CD4-positive, alpha-beta T cell treated with Interferon alpha-2 for 1 hour (primary cell): ENCODE measurements at places on chromosomes 5 and 9.
A peak's percentile ranks its signal among the peaks of the same experiment; 100 is the strongest.

DNA sequence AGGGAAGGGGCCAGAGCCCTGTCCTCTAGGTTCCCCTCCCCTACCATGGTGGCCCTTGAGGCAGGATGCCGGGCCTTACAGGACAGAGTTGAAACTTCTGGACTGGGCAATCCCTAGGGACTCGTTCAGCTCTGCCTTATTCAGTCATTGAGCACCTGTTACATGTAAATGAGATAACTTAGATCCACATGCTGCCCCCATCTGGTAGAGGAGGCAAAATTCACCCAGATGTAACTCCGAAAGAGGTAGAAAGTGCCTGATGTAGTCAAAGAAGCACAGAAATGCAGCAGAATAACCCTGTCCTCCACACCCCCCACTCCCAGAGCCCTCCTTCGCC is 1.5 kb downstream of the GGTA1 start:
- peak; percentile 67 for DNase-seq

- DNase-seq: no peak
These were observed 242.2 kb downstream of the CSNK1G3 start for GRCh38 chr5:123753937-123754891.

DNA sequence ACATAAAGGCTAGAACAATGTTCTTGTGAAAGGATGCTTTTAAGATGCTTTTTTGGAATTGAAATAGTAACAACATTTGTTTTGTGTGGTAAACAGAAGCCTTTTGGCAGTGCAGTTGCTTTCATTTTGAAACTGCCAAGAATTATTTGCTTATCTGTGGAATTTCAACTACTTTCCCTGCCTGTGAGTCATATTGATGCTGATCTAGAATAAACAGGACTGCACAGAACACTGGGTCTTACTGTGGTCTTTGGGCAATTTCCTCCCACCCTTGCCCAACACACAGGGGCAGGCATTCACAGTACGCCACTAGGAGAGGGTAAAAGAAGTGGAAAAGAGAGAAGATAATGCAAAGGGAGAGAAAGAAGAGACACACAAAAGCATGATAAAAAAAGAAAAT is 483.7 kb downstream of the ELAVL2 start:
- DNase-seq: no peak

DNA sequence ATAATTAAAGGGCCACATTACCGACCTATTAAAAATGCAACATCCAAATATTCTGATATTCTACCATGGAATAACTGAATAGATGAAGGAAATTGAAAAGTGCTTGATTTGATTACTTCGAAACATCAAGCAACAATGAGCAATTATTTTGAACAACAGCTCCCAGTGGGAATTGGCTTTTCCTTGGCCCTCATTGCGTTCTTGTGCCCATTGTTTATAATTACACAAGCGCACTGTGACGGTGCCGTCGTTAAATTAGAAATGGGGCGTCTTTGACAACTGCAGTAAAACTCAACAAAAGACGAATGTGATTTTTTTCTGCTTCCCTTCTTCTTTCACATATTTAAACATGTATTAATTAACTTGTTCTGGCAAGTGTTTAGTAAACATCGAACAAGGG is 61.6 kb downstream of the CDH6 start:
- DNase-seq: no peak

GRCh38 chr5:168092209-168093185 is 198.9 kb upstream of the WWC1 start:
- DNase-seq: no peak

DNA sequence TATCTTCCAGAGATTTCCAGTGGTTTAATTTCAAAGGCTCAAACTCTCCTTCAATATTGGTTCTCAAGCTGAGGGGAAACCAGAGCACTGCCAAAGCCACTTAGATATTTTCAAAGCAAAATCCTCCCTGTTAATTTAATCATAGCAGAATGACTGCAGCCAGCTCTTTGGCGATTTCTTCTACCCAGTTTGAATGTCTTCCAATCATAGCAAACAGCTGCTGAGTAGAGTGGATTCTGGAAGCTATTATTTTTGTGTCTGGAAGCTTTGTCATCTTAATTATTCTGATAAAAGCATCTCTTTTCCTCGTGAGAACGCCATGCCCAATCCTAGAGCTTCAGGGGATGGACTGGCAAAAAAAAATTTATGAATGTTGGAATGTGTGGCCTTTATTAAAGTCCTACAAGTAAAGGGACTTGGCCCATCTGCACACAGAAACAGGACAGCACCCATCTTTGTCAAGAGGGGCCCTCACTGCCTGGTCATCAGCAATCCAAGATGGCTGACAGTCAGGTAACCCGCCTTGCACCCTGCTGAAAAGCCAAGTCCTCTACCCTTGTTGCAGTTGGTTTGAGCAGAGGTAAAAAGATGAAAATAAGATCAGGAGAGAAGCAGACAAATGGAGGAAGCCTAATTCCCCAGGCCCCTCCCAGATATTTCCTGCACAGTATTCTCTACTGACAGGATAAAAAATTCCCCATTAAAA is 125.1 kb downstream of the SUSD1 start:
- no peak for DNase-seq

GRCh38 chr5:159095866-159096242 is 3.9 kb downstream of the EBF1 start:
- no peak for DNase-seq

DNA sequence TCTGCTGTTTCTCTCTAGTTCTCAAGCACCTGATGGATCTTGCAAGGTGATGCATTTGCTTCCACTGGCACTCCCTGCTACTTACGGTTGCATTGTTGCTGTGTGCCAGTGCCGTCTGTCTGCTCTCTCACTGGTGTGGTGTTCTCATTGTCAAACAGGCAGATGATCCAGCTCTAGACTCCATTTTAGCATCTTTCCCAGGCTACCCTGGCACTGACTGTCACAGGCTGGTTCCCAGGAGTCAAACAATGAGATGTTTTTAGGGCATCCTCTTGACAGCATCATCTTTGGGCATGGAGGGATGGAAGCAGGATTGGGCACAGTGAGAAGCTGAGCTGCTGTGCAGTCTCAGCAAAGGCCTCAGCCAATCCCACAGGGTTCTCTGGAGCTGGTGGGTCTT is 12.9 kb downstream of the MTRR start:
- DNase-seq: no peak

DNA sequence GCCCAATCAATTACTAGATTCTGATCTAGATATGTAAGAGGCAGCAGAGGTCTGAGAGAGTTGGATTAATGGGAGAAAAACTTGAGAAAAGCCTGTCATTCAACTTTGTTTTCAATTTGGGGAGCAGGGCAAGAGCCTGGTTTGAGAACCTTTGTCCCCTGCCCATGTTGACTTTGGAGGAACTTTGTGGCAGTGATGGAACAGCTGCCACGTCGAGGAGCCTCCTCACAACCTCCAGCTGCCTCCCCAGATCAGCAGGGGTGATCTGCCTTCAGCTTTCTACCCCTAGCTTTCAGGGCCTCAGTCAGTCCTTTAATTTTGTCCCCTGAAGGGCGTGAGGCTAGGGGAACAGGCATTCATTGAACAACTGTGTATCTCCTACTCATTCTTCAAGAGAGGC is 8.7 kb downstream of the SKP2 start:
- no peak for DNase-seq

DNA sequence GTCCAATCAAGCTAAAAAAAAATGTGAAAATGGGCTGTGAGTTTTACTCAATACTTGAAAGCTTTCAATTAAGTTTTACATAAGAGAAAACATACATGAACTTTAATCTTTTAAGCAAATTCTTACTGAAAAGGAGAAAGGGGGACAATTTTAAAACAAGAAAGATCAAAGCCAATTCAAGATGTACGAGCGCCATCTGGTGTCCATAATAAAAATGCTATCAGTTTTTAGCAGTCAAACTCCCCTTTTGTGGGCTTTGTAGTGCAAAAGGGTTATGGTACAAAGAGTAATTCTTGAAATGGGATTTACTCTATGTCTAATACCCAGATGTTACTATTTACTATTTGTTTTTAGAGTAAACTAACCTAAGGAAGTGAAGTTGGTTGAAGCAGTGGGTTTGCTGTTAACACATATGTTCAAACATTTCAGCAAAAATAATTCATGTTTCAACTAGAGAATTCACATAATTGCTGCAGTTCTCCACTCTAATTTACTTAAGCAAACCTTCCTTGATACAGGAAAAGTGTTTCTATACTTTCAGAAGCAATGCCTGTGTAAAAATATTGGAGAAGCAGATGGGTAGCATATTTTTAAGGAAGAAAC is 228.2 kb upstream of the TYRP1 start:
- no peak for DNase-seq

- DNase-seq: peak; percentile 29
These were observed 31.4 kb upstream of the ANKRD55 start for GRCh38 chr5:56264417-56265025.

GRCh38 chr9:89179540-89179894 is 899 bp upstream of the SHC3 start:
- no peak for DNase-seq

- DNase-seq: no peak
These were observed 176.7 kb upstream of the S1PR3 start for GRCh38 chr9:88814577-88814976.

DNA sequence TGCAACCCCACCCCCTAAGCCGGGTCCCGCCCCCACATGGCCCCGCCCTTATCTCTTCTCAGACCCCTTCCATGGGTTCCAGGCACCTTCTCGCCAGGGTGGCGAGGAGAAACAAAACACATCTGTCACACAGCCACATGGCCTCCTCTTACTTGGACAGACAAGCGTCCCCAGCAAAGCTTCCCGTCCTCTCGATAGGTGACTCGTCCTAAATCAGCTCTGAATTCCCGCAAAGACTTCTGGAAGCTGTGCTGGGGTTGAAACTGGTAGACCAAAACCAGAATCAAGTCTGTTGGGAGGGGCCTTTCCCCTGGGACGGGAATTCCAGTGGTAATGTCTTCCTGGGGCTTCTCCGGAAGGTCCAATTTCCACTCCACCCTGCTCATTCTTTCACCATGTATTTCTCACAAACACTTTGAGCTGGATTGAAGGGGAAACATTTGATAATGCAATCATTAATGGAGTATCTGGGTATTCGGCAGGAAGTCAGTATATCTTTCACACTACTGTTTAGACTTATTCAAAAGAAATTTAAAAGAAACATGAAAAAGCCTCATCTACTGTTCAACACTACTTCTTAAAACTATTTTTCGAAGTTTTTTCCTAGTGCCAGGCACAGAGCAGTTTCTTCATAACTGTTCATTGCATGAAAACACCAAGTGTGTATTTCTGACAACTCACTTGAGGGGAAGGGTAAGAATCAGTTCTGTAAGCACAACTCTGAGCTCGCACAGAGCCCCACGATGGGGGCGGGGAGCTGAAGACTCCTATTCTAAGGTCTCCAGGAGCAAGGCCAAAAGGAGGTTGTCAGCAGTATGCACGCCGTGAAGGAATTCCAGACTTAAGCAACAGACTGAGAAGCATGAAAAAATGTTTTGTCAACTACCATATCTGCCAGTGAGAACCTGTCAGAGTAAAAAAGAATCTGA is 644 bp upstream of the CTNNAL1 start:
- no peak for DNase-seq

GRCh38 chr5:154196955-154197652 is 6.6 kb downstream of the GALNT10 start:
- peak; percentile 29 for DNase-seq

- no peak for DNase-seq
These were observed 202.9 kb downstream of the SGCD start for GRCh38 chr5:156529892-156530291.

DNA sequence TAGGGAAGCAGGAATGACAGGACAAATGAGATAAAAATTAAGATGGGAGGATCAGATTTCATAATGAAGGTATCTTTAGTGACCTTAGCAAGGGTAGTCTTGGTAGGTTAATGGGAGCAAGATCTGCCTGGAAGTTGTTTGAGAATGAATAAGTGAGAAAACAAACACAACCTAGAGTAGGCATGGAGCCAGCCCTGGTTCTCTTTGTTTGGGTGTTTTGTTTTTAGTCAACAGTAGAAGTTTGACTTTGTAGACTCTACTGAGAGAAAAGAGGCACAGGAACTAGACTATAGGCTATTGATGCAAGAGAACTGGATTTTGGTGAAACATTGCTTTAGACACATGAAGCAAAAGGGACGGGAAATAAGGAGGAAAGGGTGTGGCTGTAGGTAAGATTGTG is 40.3 kb downstream of the KCNN2 start:
- DNase-seq: no peak

DNA sequence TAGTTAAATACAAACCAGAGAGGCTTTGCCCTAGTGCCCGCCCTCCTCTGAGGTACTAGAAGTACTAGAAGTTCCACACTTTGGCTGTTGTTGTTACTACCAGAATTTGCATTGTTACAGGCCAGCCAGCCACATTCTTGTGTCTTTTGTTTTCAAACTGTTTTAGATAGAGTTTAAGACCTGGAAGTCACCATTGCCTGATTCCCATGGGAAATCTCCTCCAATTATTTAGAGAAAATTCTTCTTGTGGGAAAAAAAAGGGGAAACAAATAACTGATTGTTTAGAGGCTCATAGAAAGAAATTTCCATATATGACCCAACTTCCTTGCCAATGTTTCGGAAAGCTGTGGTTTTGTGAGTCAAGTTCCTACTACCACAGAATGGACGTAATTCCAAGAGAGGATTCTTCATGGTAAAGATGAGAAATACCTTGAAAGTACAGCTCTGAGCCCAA is 252.2 kb downstream of the GOLPH3 start:
- no peak for DNase-seq

DNA sequence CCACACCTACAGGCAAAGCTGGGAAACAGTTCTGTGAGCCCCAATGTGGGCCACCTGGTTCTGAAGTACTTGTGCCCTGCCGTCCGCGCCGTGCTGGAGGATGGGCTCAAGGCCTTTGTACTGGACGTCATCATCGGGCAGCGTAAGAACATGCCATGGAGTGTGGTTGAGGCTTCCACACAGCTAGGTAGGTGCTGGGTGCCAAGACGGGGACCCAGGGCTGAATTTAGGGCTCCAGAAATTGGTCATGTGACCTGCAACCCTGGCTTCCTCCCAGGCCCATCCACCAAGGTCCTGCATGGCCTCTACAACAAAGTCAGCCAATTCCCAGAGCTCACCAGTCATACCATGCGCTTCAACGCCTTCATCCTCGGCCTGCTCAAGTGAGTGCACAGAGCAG is 46.9 kb upstream of the TESK1 start:
- DNase-seq: no peak

- peak; percentile 35 for DNase-seq
These were observed 103.4 kb upstream of the GNA14 start for GRCh38 chr9:77751341-77752091.

- peak; percentile 70 for DNase-seq
These were observed at the start of gene PRR7 for GRCh38 chr5:177446200-177447065. Gene PRR7 (plus strand): TSS chr5:177446814. CDS start chr5:177455068, 8,254 bp downstream.

GRCh38 chr5:17910318-17910717 is 276.1 kb downstream of the TAF11L14 start:
- no peak for DNase-seq
